ENCODE measurements at places on chromosomes 2 and 18.

GRCh38 chr2:71659868-71660518, 206.6 kb downstream of the DYSF start:
- DNase-seq: no peak

GRCh38 chr18:9426753-9427152, 48.6 kb upstream of the RALBP1 start:
- DNase-seq: no peak

DNA sequence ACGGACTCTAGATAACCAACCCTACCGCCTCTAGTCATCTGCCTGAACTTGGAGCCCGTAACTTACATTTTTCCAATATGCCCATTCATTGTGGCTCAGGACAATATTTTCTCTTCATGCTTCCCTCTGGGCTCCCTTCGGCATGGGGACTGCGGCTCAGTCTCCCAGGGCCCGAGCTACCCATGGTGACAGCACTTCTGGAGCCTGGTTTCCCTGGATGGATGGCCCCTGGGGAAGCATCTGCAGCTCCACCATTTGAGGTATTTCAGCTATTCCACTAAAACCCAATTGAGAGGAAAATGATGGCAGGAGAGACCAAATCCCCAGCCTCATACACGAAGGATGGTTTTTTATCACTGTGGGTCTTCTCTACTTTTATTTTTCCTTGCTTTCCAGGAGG, 74.3 kb downstream of the KIF5C start:
- DNase-seq: no peak

- DNase-seq: no peak
Observed at GRCh38 chr2:234091432-234091879, 41.0 kb downstream of the SPP2 start.

GRCh38 chr2:237667893-237668292, 40.5 kb downstream of the LRRFIP1 start:
- DNase-seq: no peak

DNA sequence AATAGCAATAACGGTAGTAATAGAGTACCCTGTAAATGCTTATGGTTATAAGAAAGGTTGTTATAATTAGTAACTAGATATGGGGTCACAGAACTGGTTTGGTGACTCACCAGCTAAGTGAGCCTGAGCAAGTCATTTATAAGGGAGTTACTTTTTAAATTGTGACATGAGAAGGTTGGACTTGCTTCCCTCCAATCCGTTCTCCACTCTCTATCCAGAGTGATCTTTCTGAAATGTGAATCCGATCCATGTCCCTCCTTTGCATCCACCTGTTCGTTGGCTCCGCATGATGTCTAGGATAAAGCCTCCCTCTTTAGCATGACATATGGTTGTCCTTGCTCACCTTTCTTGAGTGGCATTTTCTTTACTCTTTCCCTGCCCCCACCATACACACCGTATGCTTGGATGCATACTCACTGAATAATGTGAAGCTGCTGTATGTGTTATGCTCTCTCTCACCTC, 83.1 kb downstream of the CDC42EP3 start:
- DNase-seq: no peak

- DNase-seq: no peak
Observed at GRCh38 chr2:182946958-182947369, 80.5 kb upstream of the FRZB start.

- DNase-seq: no peak
Observed at GRCh38 chr2:9422321-9423099, 818 bp downstream of the ITGB1BP1 start.

DNA sequence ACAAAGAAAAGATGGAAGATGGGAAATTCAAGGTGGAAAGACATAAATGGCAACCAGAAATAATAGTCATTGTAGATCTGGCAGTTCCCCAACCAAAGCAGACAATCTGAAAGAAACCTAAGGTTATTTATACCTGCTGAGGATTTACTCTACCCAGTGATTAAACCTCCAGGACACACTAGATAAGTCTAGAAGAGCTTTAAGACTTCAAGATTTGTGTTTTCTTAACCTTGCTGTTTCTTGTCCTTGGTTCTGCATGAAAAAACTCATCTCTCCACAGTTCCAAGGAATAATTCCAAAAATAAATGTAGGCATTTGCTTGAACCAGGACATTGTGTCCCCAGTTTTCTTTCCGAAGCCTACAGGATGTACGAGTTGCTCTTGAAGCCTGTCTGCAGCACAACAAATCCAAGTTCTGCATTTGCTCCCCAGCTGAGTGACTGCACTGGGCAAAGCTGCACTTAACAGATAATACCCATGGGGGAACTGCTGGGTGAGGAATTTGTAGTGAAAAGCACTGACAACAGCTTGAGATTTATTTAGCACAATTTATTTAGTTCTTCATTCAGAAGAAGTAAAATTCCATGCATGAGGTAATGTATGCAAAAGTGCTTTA, 19.8 kb downstream of the DTNA start:
- no peak for DNase-seq

DNA sequence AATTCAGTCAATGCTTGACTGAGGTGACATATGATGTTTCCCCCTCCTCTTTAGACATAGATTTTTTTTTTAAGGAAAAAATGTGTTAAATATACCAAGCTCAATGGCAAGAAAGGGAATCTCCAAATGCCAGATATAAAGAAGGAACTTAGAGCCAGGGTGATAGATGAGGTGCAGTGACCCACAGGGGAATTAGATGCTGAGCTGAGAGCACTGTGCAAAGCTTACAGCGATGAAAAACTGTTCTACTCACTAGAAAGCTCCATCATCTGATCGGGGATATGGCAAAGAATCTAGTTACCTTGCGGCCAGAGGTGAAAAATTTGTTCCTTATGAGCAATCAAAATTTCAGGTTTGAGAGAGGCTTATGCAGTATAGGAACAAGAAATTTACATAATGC, 150.9 kb upstream of the ZFP36L2 start:
- DNase-seq: no peak

- no peak for DNase-seq
Observed at GRCh38 chr18:58934356-58934755, 69.7 kb downstream of the ZNF532 start.

- no peak for DNase-seq
Observed at GRCh38 chr2:9641641-9642040, 10.8 kb upstream of the YWHAQ start.

GRCh38 chr2:119423811-119424210, 7.8 kb upstream of the TMEM37 start:
- DNase-seq: no peak

DNA sequence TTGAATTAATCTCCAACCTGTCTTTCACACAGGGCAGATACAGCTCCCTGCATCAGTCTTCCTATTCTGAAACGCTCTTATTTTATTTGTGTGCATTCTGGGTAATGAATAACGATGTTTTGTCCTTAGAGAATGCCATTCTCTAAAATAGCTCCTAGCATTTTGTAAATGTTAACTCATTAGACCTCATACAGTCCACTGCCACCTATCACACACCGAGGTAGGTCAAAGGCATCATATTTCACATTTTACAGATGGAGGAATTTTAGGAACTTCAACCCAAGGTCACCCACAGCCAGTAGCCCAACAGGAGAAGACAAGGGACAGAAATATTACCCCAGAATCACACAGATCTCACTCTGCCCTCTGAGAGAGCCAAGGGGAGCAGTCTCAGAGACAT, 455.4 kb upstream of the GYPC start:
- no peak for DNase-seq

GRCh38 chr18:67500522-67501205, 15.9 kb downstream of the DSEL start:
- no peak for DNase-seq

DNA sequence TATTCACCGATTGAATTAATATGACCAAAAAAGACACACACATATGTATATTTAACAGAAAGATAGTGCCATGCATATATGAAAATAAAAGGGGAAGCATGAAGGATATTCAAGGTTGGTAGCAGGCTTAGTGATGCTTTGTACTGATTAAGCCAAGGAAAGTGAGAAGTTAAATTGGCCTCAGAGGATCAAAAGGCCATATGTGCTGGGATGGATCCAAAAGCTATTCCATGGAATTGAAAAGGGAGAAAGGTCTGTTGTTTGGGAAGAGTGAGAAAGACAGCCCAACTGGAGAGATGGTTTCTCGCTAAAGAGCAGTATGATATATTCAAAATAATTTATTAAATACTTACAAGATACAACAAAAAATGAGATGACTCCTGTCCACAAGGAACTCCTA, 65.9 kb downstream of the INSIG2 start:
- no peak for DNase-seq

GRCh38 chr2:23954325-23955014, 14.2 kb downstream of the UBXN2A start:
- no peak for DNase-seq

GRCh38 chr2:104733226-104733943, 120.5 kb upstream of the POU3F3 start:
- no peak for DNase-seq

DNA sequence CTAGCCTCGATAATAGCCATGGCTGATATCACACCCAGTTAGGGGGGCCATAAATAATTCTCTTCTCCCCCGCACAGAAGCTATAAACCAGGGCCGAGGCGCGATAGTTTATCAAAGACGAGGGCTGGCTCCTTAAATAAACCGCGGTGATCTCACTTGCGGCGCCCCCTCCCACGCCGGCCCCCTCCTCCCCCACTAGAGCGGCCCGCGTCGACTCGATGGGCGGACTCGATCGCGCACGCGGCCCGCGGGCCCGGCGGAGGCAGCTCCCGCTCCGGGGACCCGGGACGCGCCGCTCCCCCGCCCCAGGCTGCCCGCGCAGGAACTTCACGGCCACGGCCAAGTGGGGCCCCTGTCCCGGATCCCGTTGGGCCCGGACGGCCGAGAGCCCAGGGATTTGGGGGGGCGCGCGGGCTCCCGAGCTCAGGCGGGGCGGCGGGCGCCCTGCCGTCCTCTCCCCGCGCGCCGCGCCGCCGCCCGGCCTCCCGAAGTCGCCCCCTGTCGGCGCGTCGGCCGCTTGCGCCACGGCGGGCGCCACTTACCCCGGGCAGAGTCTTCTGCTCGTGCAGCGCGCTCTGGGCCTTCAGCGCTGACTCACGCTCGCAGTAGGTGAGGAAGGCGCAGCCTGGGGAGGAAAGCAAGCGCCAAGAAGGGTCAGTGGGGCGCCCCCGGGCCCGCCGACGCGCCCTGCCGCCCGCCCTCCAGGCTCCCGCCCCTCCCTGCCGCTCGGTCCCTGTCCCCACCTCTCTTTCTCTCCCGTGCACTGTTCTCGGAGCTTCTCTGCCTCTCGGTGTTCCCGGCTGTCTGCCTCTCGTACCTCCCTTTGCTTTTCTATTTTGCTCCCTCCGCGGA, 80.4 kb downstream of the CELF4 start:
- peak; percentile 39 for DNase-seq

Data from DMS153 (cell line).